ENCODE measurements at places on chromosomes 16 and 17.

- no peak for DNase-seq
Observed at GRCh38 chr17:32795339-32795979, 81.5 kb downstream of the MYO1D start.

GRCh38 chr17:36198831-36199465, 2.4 kb upstream of the CCL3L1 start:
- DNase-seq: no peak

GRCh38 chr16:2295056-2295798, 27.3 kb upstream of the RNPS1 start:
- DNase-seq: no peak

GRCh38 chr16:29896841-29897240, 2.5 kb downstream of the SEZ6L2 start:
- DNase-seq: no peak

DNA sequence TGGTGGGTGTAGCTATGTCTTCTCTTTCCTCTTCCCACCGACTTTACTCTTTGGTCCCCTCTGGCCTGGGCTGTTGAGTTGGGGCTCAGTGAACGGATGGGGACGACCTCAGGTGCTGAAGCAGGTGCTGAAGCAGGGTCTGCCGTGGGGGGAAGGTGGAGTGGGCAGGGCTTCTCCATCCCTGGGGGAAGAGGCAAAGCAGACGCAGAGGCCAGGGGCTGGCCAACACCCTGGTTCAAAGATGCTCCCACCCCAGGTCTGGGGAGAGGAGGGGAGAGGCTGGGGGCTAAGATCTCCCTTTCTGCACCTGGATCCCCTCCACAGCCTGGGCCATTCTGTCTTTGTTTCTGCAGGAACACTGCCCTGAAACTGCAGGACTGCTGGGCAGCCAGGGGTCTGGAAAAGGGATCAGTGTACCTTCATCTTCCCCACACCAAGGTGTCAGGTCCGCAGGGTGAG, 22.9 kb downstream of the ALOX12B start:
- DNase-seq: no peak

- no peak for DNase-seq
Observed at GRCh38 chr16:58419241-58419990, 27.1 kb downstream of the GINS3 start.

DNA sequence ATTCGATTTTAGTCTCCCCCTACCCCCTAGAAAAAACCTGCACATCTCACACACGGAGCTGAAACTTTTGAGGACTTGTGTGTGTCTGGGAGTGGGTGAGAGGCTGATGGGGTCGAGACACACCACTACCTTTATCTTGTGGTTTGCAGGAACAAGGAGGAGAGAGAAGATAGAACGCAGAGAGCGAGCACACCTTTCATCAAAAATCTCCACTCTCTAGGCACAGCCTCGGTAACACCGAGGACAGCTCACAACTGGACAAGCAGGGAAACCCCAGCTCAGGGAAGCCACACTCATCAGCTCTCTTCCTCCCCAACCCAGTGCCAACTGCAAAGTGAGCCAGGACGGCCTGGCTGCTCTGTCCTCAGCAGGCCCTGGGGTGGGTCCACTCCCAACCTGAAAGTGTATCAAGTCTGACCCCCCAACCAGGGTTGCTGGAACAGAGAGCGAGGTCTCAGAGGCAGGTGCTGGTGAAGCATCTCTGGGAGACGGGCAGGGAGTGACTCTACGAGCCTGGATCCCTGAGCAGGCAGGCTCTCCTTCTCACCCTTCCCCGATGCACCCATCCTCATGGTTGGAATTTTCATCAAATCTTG, 5.2 kb upstream of the GHDC start:
- no peak for DNase-seq

Measured in stimulated activated CD4-positive, alpha-beta T cell treated with anti-CD3 and anti-CD28 coated beads, TNF-alpha, amount 100 ng/mL, for 24 hours (primary cell).